ENCODE measurements at places on chromosomes 1 and 21.

DNA sequence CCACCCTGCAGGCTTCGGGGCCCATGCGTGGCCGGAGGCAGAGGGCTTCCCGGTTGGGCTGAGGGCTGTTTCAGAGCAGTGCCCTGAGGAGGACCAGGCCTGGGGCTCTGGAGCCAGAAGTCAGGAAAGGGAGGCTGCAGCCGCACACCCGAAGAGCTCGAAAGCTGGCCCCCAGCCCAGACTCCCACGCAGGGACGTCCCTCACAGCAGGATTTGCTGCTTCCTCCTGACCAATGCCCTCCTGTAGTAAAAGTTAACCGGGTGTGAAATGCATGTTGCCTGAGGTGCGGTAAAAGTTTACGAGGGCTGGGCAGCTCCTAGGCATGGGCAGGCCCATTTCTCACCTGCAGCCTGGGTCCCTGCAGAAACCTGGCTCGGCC, 101.5 kb upstream of the ARHGEF16 start:
- DNase-seq, result no peak

DNA sequence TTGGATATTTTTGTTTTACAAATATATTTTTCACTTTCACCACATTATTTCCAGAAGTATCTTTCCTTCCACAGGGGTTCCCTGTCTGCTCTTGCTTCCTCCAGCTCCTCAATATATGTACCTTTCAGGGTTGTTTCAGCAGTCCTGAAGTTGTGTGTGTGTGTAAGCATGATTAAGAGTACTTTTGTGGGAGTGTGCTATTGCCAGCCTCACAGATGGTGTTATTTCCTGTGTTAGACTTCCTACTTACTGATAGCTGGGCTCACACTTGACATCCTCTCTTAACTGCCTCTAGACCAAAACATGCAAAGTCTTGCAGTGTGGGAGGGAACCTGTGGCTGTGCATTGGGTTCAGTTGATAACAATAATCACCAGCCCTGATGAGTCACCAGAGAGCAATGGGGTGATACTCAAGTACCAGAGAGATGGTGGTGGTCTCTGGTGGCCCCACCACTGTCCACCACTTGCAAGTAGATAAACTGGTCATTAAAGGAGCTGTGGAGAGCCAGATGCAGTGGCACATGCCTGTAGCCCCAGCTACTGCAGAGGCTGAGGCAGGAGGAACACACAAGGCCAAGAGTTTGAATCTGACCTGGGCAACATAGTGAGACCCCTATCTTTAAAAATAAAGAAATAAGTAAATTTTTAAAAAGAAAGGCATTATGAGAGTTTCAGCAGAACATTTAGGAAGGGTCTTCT, 126.7 kb downstream of the NR5A2 start:
- DNase-seq, result peak; percentile 77

DNA sequence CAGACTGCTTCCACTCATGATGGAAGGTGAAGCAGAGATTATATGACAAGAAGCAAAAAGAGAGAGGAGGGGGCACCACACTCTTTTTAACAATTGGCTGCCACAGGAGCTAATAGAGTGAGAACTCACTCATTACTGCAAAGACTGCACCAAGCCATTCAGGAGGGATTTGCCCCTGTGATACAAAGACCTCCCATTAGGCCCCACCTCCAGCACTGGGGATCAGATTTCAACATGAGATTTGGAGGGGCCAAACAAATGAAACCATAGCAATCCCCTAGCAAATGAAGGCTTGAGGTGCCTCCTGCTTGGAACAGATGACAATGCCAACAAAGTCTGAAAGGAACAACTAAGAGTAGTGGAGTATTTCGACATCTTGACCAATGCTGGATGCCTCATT, 122.5 kb upstream of the COA6 start:
- no peak for DNase-seq

DNA sequence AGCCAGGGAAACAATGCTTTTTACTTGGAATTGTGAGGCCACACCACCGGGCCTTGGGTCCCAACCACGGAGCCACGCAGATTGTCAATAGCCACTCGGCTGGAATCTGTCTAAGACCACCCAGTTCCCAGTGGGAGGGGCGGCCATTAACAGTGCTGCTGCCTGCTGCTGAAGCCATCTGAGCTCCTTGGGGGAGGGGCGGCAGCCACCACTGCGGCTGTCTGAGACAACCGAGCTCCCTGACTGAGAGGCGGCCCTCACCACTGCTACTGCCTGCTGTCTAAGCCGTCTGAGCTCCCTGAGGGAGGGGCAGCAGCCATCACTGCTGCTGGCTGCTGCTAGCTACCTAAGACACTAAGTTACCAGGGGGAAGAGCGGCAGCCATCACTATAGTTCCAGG, 64.3 kb downstream of the DMRTA2 start:
- no peak for DNase-seq

- DNase-seq, result no peak
These were observed 562 bp downstream of the DYNLT5 start for GRCh38 chr1:66752671-66753371.

GRCh38 chr1:2347896-2348295, 43.5 kb downstream of the MORN1 start:
- no peak for DNase-seq

DNA sequence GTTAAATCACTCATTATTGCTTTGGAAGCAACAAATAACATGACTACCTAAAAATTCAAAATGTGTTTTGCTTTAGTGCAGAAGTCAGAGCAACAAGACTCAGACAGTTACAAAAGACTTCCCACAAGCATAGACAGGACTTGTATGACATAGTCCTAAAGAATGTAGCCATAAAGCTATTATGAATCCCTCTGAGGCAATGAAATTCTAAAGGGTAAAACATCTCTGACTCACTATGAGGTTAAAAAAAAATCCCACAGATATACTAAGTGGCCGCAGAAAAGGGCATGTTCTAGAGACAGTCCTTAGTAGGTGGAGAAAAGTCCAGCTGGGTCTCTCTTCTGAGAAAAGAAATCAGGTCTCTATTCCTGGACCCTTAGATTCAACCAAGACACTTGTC, 4.9 kb downstream of the PRKAB2 start:
- DNase-seq, result no peak

DNA sequence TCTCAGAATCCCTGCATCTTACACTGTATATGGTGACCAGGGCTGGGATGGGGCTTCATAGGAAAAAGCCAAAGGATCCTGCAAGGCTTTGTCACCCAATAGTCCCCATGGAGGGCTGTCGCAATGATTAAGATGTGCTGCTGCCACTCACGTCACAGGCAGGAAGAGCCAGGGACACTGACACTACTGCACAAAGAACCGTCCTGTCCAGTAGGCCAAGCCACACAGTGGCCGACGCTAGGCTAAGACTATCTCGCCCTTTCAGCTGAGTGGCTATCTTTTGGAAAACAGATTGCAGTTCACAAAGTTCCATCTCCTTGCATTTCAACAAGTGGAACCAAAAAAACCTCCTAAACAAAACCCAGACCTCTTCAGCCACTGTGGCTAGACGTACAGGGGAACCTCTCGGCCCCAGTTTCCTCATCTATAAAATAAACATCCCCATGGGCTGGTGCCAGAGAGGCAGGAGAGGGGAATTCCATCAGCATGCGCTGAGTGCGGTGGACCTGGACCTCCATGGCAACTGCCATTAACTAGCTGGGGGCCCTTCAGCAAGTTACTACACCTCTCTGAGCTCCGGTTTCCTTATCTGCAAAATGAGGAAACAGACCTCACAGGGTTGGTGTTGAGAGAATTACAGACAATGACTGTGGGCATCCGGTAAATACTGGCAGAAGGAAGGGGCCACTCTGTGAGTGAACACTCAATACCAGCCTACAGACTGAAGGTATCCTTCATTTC, 8.7 kb downstream of the CAPZB start:
- peak; percentile 41 for DNase-seq

- no peak for DNase-seq
These were observed 45.4 kb downstream of the PLEKHA6 start for GRCh38 chr1:204314171-204314892.

- DNase-seq, result no peak
These were observed 371.9 kb downstream of the RGS7 start for GRCh38 chr1:240985081-240985480.

GRCh38 chr1:154972517-154973343, 1.8 kb upstream of the CKS1B start:
- no peak for DNase-seq

GRCh38 chr1:245306628-245307410, 152.0 kb downstream of the KIF26B start:
- DNase-seq, result no peak

DNA sequence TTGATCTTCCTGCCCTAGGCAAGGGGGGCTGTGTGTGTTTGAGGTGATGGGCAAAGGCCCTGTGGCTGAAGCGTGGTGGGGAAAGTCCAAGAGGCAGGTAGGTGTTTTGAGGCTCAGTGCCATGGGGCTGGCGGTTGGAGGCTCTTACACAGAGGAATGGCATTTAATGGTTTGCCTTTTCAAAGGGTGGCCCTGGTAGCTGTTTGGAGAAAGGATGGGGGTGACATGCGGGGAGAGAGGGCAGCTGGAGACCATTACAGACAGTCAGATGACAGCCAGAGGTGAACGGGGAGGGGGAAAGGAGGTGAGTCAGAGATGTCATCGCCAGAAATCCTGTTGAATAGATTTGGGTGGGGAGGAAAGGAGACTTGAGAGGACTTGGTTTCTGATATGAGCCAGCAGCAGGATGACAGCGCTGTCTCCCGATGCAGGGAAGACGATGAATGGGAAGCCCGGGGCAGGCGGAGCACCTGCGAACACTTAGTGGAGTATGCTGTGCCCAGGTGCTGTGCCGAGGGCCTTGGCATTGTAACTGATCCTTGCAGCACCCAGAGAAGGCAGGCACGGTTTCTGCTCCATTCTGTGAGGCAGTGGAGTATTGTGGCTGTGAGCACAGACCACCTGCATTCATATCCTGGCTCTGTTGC, 56.3 kb downstream of the MAN1C1 start:
- DNase-seq, result no peak

Data from GM20000 (cell line).